ENCODE measurements at places on chromosomes 16 and 17. TPM values are rescaled to one million over a fixed set of nuclear protein-coding genes. Genes with fewer than 3 reads are reported as not detected.

- no peak for DNase-seq
Measured at GRCh38 chr17:72056155-72056554, 64.7 kb upstream of the SOX9 start.

DNA sequence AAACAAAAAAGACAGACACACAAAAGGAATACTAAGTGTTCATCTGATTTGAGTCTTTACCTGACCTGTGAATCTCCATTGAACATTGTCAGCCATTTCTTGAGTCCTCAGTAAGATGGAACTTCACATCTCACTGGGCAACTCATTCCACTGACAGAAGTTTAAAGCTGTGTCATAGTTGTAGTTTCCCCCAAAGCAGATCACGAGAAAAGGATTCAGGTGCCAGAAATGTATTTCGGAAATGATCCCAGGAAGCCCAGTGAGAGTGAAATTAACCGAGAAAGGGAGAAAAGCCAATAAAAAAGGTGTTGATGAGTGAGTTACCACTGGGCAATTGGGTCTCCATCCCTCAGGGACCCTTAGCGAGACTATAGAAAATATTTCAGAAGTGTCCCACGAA lies 6.5 kb downstream of the CHD9 start:
- no peak for DNase-seq

The KRTAP3-1 gene
- not detected for total RNA-seq

DNA sequence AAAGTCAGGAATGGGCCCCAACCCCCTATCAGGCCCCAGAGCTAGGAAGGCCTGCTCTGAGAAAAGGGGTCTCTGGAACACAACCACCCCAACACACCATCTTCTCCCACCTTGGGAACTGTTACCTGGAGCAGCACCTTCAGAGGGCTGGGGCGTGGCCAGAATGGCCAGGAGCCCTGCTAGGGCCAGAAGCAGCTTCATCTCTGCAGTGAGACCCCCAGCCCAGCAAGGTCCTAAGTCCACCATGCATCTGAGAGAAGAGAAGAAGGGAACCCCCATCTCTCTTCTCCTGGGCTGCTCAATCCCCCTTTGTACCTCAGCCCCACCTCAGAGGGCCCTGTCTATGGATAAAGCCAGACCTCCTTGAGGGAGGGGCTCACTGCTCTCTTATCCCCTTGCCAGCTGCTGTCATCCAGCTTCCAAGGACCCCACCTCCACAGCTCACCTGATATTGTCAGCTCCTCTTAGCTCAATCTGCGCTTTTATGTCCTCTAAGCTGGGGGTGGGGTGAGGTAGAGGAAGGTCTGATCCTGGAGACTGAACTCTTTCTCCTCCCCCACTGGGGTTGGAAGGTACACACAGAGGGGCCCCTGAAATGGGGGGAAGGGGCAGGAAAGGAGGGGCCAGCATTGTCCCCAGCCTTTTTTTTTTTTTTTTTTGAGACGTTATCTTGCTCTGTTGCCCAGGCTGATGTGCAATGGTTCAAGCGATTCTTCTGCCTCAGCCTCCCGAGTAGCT lies at the start of gene MPO:
Gene MPO (minus strand): TSS at position 456 of the 738 bp plus-strand sequence. CDS start 177 bp downstream, at position 279.
- peak; percentile 17 for DNase-seq

GRCh38 chr17:2952174-2952845 lies 111.1 kb downstream of the OR1D5 start:
- no peak for DNase-seq

DNA sequence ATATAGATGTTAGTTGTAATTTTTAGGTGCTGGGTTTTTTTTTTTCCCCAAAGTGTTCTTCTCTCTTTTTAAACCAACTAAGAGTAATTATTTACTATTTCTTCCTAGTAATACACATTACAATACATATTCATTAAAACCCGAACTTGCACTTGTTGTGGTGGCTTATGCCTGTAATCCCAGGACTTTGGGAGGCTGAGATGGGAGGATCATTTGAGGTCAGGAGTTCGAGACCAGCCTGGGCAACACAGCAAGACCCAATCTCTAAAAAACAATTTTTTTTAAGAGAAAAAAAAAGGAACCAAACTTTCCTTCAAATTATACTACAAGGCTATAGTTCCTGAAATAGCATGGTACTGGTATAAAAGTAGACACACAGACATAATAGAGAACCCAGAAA lies 3.8 kb downstream of the EFCAB5 start:
- no peak for DNase-seq

- DNase-seq = no peak
Measured at GRCh38 chr16:14132696-14133048, 61.6 kb downstream of the MRTFB start.

The MMP2 gene
- 102 TPM for total RNA-seq

GRCh38 chr17:17898673-17899072 lies 61.9 kb upstream of the SREBF1 start:
- DNase-seq = no peak

GRCh38 chr16:87028481-87029320 lies 288.5 kb downstream of the C16orf95 start:
- DNase-seq = no peak
